Stimulated activated CD4-positive, alpha-beta T cell treated with anti-CD3 and anti-CD28 coated beads, Interleukin-12 subunit alpha, Interleukin-12 subunit beta, amount 100 ng/mL, for 48 hours (primary cell): ENCODE measurements at places on chromosomes 13 and 19.

DNA sequence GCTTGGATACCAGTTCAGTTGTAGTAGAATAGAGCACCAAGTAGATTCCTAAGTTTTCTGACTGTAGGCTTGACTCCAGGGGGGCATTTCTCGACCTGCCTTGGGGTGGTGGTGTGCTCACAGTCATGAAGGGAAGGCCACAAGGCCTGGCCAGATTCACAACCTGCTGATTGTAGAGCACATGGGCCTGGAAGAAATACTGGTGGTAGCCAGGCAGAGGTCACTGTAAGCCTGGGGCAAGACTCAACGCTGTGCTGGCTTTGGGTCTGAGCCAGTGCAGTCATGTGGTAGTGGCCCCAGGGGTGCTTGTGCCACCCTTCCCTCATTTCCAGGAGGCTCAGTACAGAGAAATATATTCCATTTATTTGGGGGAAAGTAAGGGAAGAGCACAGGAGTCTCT, 832.3 kb upstream of the SLC10A2 start:
- DNase-seq = no peak

GRCh38 chr13:85615031-85615430, 184.2 kb downstream of the SLITRK6 start:
- no peak for DNase-seq

DNA sequence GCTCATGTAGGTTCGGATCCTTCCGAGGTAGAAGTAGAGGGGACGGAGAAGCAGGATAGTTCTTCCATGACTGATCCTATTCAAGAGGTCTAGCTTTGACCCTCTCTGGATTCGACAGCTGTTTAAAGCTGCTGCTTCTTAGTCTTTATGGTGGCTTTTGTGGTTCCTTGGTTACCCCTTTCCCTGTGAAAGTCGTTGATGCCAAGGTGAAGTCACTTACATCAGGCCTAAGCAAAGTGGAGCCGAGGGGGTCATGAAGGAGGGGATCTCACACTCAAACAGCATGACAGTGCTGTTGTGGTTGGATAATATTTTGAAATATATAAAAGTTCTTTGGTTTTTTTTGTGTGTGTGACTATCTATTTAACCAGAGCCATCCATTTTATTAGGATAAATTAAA, 8.1 kb downstream of the CCDC70 start:
- DNase-seq = no peak

DNA sequence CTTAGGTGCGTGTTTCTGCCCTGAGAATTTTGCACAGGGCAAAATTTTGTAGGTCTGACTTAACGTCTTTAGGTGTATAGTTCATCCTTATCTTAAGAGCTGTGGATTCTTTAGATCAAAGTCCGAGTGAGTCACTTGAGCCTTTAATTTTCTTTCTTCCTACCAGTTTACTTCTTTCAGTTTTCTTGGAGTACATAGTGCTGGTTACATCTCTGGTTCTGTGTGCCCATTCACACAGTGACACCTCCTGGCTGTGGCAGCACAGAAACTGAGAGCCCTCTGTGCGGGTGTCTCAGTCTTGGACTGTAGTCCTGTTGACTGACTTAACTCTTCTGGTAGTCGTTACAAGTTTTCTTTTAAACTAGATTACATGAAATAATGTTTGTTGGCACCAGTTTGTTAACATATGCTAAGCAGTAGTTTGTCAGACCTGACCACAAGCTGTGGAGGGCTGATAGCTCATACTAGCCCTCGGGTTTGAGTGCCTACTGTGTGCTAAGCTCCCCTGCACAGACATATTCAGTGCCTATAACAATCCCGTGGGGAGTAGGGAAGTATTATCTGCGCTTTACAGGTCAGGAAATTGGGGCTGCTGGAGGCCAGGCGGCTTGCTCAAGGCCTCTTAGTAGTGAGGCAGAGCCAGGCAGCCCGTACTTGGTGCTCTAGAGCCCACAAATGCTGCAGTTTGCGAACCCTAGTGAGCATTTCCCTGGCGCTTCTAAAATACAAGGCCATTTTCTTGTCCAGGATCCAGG, 1.6 kb downstream of the GATAD2A start:
- DNase-seq = no peak

- no peak for DNase-seq
Measured at GRCh38 chr13:109667807-109668291, 118.5 kb downstream of the IRS2 start.

- DNase-seq = no peak
Measured at GRCh38 chr13:110300090-110300815, 6.7 kb downstream of the COL4A1 start.

DNA sequence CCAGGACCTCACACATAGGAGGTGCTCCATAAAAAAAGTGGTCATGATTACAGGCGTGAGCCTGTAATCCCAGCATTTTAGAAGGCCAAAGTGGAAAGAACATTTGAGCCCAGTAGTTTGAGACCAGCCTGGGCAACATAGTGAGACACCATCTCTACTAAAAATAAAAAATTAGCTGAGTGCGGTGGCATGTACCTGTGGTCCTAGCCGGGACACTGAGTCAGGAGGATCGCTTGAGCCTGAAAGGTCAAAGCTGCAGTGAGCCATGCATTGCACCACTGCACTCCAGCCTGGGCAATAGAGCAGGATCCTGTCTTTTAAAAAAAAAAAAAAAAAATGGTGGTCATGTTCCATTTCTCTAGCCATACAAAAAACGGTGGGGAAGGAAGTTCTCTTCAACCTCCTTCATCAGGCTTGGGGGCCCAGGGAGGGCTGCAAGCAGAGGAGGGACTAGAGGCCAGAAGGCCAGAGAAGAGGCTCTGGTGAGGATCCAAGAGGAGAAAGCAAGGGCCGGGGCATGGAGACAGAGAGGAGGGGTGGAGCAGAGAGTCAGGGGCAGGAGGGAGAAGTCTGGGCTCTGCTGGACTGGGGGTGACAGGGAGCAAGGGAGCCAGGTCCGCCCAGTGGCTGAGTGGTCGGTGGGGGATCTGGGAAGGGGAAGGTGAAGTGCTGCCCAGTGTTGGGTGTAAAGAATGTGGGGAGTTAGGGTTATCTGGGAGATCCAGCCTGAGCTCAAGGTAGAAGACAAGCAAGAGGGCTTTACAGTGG, 8.9 kb downstream of the KASH5 start:
- DNase-seq = no peak

- no peak for DNase-seq
Measured at GRCh38 chr19:54183431-54183830, 5.9 kb downstream of the MBOAT7 start.

GRCh38 chr19:17496337-17496997, 15.0 kb upstream of the PGLS start:
- peak; percentile 77 for DNase-seq

DNA sequence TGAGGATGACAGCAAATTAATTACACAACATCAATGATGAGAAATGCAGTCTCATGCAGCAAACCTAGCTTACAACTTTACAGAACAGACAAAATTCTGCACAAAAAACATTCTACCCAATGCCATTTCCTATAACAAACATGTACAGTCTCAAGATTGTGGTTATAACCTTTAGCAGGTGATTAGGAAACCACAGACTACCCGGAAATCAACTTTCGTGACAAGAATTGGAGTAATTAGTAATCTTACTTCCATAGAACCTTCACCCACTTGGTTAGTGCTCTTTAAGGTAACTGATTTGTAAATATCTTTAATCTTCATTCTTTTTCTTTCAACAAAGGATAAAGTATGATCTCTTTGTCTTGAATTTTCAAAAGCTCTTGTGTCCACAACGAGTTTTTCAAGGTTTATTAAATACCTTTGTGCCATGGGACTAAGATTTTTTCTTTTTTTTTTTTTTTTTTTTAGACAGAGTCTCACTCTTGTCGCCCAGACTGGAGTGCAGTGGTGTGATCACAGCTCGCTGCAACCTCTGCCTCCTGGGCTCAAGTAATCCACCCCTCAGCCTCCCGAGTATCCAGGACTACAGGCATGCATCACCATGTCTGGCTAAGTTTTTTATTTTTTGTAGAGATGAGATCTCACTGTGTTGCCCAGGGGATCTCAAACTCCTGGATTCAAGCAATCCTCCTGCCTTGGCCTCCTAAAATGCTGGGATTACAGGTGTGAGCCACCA, 78.8 kb downstream of the MAP4K1 start:
- no peak for DNase-seq

DNA sequence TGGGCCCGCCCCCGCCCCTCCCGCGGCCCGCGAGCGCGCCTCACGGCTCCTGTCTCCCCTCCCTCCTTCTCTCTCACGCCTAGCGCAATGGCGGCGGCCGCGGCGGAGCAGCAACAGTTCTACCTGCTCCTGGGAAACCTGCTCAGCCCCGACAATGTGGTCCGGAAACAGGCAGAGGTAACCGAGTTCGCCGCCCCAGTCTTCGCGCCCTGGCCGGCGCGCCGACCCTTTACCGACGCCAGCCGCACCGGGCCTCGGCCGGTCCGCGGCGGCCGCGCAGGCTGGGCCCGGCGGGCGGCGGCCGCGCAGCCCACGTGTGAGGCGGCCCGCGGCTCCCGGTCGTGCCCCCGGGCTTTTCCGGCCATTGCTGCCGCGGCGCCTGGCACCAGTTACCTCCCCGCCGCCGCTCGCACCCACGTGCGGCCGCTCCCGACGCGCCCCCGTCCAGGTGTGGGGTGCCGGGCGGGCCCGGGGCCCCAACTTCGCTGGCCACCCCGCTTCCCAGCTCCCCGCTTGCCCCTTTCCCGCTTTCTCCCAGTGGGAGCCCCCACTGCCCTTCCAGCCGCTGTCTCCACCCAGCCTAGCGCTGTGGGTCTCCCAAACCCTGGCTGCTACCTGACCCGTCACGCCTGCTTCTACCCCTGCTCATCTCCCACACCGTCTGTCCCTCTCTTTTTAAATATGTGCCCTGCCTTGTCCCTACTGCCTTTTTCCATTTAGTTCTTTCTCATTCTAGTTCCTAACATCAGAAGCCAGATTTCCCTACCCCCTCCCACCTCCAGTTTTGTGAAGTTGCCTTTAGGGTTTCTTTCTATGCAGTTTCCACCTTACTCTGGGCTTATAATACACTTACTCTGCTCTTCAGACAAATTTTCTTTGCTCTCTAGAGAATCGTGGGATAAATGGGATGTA, 23.4 kb downstream of the IPO5 start:
- peak; percentile 11 for DNase-seq

DNA sequence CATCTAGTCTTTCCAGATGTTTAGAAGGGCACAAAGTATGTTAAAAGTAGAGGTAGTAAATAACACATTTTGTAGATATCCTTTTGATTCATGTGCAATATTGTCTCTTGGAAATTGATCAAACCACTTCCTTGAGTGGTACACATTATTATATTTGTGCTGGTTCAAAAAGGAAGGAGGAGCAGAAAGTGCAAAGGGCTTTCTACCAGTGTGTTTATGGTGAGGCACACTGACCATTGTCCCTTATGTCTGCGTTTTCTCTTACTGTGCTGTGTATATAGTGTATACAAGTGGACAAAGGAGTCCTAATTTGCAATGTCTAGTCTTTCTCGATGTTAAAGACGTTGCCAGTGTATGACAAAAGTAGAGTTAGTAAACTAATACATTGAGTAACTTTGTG, 41.4 kb upstream of the FLT1 start:
- no peak for DNase-seq

DNA sequence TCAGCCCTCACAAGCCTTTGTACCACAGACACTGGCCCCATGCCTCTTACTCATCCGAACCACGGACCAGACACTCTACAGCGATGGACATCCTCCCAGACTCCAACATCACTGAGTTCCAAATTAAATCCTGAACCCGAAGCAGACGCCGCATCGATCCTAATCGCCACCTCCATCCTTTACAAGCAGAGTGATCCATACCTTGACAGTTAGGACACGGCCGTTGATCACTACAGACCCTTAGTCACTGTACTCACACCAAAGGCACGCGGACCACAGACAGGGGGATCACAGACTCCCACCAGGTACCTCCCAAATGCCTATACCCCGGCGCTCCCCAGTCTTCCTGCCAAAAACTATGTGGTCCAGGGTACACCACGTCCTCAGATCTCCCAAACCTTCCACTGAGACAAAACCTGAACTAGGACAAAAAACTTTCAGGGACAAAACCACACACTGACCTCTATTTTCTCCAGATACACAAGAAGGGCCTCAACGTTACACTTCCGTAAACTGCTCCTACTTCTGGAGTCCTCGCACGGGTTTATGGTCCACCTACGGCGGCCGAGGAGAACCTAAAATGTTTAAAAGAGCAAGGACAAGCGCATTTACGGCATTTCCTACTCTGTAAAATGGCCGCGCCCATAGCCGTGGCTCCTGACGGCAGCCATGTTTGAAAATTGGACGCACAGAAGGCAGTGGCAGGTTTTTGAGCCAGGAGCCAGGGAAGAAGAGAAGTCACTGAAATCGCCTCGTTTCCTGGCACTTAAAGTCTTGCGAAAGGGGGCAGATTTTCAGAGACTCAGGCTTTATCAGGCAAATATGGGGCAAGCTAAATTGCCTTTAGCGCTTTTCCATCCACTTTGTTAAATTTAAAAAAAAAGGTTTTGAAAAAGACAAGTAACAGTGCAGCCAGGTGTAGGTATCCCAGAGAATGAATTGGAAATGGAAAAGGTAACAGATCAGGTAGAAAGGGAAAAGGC, at the start of gene ZNF350:
ZNF350 (minus strand) TSS at position 532 of the 983 bp plus-strand sequence. CDS start 12,480 bp downstream, outside the sequence.
- DNase-seq = peak; percentile 77

DNA sequence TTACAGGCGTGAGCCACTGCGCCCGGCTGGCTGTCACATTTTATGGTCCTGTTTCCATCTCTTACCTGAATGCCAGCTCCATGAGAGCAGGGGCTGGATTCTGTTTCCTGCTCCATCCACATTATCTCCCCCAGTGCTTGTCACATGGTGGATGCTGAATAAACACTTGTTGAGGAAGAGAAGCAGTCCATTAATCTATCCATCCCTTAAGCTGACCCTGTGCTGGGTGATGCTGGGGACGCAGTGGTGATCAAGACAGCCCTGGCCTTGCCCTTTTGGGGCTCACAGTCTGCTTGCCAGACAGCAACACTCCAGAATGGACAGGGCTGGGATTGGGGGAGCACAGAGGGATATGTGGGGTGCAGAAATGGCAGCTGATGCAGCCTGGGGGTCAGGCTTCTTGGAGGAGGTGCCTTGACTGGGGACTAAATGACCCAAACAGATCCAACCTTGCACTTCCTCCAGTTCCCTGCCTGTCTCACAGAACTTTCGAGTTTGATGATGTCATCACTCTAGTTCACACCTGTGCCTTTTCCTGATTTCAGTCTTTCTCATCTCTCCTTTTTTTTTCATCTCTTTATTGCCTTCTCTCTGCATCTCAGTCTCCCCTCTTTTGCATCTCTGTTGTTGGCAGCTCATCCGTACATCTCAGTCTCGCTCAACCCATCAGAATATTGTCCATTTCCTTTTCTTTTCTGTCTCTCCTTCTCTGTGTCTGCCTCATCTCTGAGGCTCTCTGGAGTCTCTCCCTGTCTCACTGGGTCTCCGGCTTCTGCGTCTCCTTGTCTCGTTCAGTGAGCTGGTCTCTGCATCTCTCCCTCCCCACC, 4.6 kb downstream of the IRF2BP1 start:
- DNase-seq = no peak

DNA sequence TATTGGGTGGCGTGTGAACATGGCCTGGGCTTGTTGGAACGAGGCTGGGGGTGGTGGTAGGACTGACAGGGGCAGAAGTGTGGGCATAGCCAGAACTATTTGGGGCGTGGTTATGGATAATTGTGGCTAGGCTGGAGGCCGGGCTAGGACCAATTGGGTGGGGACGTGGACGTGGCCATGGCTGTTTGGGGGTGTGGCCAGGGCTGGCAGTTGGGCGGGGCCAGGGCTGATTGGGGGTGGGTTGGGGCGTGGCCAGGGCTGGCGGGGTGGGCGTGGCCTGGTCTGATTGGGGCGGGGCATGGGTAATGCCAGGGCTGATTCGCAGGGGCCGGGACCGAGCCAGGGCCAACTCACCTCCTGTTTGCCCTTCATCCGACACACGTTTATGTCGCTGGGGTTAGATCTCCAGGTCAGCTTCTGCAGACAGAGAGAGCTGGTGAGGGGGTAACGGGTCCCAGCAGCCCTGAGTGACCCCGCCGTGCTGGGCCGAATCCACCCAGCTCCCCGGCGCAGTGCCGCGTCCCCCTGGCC, 2.8 kb downstream of the SEMA6B start:
- DNase-seq = peak; percentile 27
